ENCODE measurements at places on chromosomes 16 and 17. TPM values are rescaled to one million over a fixed set of nuclear protein-coding genes. Genes with fewer than 3 reads are reported as not detected.

DNA sequence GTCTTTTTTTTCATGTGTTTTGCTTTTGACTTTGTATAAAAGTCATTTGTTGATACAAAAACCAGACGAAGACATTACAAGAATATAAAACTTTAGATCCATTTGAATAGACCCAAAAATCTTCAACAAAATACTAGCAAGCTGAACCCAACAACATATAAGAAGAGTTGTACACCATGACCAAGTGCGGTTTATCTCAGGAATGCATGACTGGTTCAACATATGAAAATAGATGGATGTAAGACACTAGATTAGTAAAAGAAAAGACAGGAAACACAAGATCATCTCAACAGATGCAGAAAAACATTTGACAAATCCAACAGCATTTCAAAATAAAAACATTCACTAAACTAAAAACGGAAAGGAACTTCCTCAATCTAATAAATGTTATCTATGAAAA, 69.0 kb downstream of the TBC1D16 start:
- no peaks in the 10 kb centered on the region for H3K36me3 ChIP-seq
- DNase-seq = no peak
- H3K27me3 ChIP-seq = no peaks in the 10 kb centered on the region
- H3K4me1 ChIP-seq = no peaks in the 10 kb centered on the region
- H3K27ac ChIP-seq = no peak overlapping the region

RMI2 gene
- total RNA-seq = 6.9 TPM

DNA sequence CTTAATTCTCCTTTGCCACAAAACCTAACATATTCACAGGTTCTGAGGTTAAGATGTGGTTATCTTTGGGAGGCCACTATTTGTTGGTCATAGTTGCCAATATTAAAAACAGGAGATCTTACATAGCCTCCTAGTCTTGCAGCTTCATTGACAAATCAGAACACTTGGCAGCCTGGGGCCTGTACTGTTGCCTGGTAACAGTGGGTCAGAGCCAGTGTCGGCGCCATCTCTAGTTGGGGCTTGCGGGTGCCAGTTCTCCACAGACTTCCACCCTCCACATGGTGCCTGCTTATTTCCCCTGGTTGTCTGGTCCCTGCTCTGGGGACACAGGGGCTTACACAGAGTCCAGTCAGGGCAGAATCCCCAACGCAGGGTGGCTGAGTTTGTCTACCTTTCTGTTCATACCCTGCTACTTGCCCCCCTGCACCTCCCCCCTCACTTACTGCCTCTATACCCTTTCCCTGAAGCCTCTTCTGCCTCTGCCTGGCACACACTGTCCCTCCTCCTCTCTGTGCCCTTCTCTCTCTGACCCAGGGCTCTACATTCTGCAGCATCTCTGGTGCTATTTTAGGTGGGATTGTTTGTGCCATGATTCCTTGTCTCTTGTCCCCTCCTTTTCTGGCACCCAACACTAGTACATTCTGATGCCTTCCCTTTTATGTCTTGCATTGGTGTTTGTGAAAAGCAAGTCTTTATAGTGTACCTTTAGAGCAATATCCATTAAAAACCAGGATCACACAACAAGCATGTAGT, 13.4 kb downstream of the EPN2 start:
- H3K4me1 ChIP-seq = peaks cover 30% of the 10 kb centered on the region
- DNase-seq = no peak
- no peaks in the 10 kb centered on the region for H3K27me3 ChIP-seq
- no peak overlapping the region for H3K4me3 ChIP-seq

DNA sequence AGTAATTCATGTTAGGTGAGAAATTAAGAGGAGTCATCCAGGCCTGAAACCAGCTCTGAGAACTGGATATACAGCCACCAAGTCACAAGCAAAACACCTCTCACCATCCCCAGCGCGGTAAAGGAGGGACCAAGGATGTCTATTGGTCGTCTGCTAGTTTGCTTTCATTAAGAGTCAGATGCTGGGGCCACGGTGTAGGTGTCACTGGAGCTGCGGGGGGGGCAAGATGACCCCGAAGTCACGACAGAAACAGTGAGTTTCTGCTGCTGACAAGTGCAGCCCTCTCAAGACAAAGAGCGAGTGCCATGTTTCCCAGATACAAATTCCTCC, 790 bp downstream of the NCBP3 start:
- H3K4me3 ChIP-seq = peak overlapping the region; percentile 80
- H3K27me3 ChIP-seq = no peaks in the 10 kb centered on the region
- DNase-seq = no peak
- peaks cover 6% of the 10 kb centered on the region for H3K4me1 ChIP-seq
- H3K36me3 ChIP-seq = peaks cover 26% of the 10 kb centered on the region

GRCh38 chr17:15981646-15982580, 17.6 kb downstream of the ZSWIM7 start:
- no peaks in the 10 kb centered on the region for H3K27me3 ChIP-seq
- H3K4me3 ChIP-seq = no peak overlapping the region
- peak; percentile 62 for DNase-seq
- peak overlapping the region; percentile 32 for H3K27ac ChIP-seq
- H3K36me3 ChIP-seq = peaks cover 20% of the 10 kb centered on the region
- peaks cover 13% of the 10 kb centered on the region for H3K4me1 ChIP-seq

- no peaks in the 10 kb centered on the region for H3K27me3 ChIP-seq
- no peak for DNase-seq
- no peak overlapping the region for H3K27ac ChIP-seq
- H3K4me1 ChIP-seq = no peaks in the 10 kb centered on the region
Observed at GRCh38 chr17:57349541-57350247, 93.4 kb downstream of the MSI2 start.

FOXO3B gene
- total RNA-seq = 7.1 TPM

ABCC6 gene
- 2.4 TPM for total RNA-seq

NAGS gene
- total RNA-seq = 0.91 TPM

ZFPM1 gene
- total RNA-seq = 8.0 TPM

- no peaks in the 10 kb centered on the region for H3K27me3 ChIP-seq
- no peak overlapping the region for H3K4me3 ChIP-seq
- DNase-seq = no peak
- no peaks in the 10 kb centered on the region for H3K36me3 ChIP-seq
- H3K27ac ChIP-seq = no peak overlapping the region
Observed at GRCh38 chr17:49843774-49844350, 4.0 kb downstream of the TAC4 start.

CCL2 gene
- 44.1 TPM for total RNA-seq

GP1BA gene
- total RNA-seq = not detected

DNA sequence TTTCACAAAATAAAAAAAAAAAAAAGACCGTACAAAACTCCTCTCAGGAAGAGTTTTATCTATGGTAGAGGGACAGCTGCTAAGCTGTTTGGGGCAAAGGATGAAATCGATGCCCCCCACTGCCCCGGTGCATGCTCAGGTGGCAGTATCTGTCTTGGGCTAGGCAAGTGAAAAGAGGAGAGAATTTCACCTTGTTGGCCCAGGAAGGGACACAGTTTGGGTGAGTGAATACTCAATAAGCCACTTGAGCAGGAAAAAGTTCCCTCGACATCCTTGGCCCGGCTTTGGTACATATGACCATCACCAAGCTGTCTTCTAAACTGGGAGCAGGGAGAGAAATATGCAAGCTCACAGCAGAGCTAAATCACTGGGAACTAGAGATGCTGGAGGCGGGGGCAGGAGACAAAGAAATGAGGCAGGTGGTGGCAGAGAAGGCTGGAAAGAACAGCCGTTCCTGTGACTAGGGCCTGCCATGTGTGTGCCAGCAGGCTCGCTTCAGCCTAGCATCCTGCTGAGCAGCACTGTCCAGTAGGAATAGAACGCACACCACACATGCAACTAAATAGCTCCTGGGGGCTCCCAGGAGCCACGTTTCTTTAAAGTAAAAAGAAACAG, 8.2 kb upstream of the EIF1 start:
- H3K27ac ChIP-seq = no peak overlapping the region
- H3K4me1 ChIP-seq = peaks cover 12% of the 10 kb centered on the region
- H3K4me3 ChIP-seq = no peak overlapping the region

All from astrocyte (in vitro differentiated cells and primary cell).